ENCODE measurements at places on chromosomes 5 and 9. TPM values are rescaled to one million over a fixed set of nuclear protein-coding genes. Genes with fewer than 3 reads are reported as not detected.

GRCh38 chr5:180988016-180988415, 630 bp upstream of the BTNL3 start:
- DNase-seq, result no peak
- H3K36me3 ChIP-seq, result no peaks in the 10 kb centered on the region
- no peak overlapping the region for H3K27ac ChIP-seq
- peaks cover 25% of the 10 kb centered on the region for H3K27me3 ChIP-seq
- H3K4me3 ChIP-seq, result no peak overlapping the region

DNA sequence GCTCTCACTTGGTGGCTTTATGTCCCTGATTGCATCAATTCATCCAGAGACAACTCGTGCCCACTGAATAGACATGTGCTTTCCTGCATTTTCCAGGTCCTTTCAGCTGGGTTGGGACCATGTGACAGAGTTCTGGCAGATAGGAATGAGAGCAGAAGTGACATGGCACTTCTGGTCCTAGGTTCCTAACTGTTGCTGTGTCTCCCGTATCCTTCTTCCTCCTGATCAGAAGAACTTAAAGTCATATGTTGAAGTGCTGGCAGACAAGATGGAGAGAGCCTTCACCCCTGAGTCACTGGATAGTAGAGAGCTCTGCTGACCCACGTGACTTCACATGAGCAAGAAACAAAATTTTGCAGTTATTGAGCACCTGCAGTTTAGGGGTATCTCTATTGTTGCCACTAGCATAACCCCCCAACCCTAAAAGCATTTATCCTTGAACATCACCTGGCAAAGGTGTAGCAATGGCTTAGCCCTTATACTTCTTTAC, 80.0 kb downstream of the NREP start:
- H3K27ac ChIP-seq, result no peak overlapping the region
- no peaks in the 10 kb centered on the region for H3K36me3 ChIP-seq
- no peak for DNase-seq
- H3K27me3 ChIP-seq, result peaks cover 10% of the 10 kb centered on the region

- no peaks in the 10 kb centered on the region for H3K4me1 ChIP-seq
- no peak for DNase-seq
- H3K27ac ChIP-seq, result no peak overlapping the region
- H3K36me3 ChIP-seq, result no peaks in the 10 kb centered on the region
Observed at GRCh38 chr5:158224253-158224652, 365.3 kb upstream of the CLINT1 start.

- no peak overlapping the region for H3K27ac ChIP-seq
- no peaks in the 10 kb centered on the region for H3K4me1 ChIP-seq
- H3K4me3 ChIP-seq, result no peak overlapping the region
- DNase-seq, result no peak
Observed at GRCh38 chr5:143495110-143495509, 91.6 kb upstream of the NR3C1 start.

DNA sequence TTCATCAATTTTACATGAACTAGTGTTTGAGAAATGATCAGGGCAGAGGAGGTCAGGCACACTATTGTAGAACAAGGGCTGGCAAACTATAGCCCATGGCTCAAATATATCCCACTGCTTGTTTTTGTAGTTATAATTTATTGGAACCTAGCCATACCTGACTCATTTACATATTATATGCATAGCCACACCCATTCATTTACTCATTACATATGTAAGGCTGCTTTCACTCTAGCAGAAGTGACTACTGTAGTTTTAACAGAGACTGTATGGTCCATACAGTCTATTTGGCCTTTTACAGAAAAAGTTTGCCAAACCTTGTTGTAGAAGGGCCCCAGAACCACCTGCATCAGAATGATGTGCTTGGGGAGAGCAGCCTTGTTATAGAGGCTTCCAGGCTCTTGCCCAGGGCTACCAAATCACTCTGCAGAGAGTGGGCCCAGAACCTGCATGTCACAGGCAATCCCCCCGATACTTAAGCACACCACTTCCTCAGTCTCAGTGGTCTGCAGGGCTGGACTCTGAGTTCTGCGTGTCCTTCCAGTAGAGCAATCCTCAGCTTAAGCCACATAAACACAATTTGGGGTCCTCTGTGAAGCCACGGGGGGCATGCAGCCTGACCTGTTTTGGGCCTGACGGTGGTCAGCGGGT, 6.7 kb downstream of the ANKS6 start:
- H3K4me1 ChIP-seq, result peaks cover 12% of the 10 kb centered on the region
- no peak overlapping the region for H3K4me3 ChIP-seq
- no peaks in the 10 kb centered on the region for H3K27me3 ChIP-seq
- no peaks in the 10 kb centered on the region for H3K36me3 ChIP-seq
- H3K27ac ChIP-seq, result no peak overlapping the region

The TAS2R1 gene
- total RNA-seq, result not detected

DNA sequence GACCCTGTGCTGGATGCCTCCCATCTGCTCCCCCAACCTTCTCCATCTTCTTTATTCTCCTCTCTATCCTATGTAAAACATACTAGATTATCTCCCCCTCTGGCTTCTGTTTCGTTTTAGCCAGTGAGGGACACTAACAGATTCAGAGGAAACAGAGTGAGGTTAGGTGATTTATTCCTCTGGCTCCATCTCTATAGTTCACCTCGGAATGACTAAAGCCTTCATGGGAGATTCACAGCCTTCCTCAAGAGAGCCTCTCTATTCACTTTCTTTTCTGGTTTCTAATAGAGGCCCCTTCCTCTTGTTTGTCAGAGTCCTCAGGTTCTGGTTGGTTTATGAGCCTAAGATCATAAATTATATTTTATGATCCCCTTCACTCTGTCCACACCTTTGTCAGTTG, 633.1 kb upstream of the TYRP1 start:
- no peak overlapping the region for H3K27ac ChIP-seq
- no peaks in the 10 kb centered on the region for H3K27me3 ChIP-seq
- no peaks in the 10 kb centered on the region for H3K36me3 ChIP-seq

DNA sequence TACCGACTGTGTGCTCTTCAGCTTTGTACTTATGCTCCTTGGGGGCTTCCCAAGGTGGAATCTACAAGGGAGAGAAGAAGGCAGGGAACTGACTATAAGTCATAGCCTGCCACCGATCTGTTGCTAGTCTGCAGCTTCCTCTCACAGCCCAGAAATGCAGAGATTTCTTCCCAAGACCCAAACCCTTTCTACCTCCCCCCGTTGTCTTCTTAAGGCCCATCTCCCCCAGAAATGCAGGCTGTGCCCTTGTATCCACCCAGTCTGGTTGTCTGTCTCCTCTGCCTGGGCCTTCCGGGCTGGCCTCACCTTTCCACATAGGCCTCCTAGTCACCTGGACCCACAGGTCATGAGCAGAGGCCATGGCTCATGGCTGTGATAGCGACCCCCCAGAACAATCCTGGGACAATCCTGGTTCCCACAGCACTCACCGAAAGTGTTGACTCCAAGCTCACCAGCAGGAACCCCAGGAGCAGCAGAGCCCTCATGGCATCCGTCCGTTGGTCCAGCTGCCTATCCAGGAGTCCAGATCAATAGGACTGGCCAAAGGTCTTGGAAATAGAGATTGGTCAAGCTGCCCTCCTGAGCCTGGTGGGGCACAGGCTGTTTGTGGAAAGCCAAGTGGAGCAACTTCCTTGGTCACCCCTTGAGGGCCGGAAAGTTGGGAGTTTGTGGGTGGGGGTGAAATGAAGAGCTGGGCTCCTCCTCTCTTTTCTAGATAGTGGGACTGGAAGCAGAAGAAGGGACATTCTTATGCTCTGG, at the start of gene F12:
F12 (minus strand) TSS at position 522 of the 759 bp plus-strand sequence; CDS start at position 485, 37 bp downstream.
- H3K27me3 ChIP-seq, result peaks cover 6% of the 10 kb centered on the region
- peaks cover 48% of the 10 kb centered on the region for H3K4me1 ChIP-seq
- no peak within 1 kb of the TSS for H3K4me3 ChIP-seq
- no peaks in the 10 kb centered on the region for H3K36me3 ChIP-seq
- H3K27ac ChIP-seq, result no peak within 1 kb of the TSS

DNA sequence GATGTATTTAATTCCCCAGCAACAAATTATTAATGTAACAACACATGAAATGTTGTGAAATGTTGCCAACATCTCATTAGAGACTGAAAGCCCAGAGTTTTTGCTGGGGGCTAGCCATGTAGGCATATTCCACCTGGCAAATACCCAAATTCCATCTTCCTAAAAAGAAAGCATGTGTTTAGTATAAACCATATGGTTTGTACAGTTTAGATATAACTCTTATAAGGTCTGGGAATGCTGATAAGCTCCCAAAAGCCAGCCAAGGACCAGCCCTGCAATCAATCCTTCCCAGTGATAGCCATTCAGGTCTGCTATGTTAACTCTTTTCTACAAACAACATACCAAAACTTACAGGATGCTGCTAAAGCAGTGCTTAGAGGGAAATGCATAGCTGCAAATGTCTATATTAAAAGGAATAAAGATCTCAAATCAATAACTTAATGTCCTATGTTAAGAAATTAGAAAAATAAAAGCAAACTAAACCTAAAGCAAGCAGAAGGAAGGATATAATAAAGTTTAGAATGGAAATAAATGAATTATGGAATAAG, 158.9 kb downstream of the AUH start:
- DNase-seq, result no peak
- H3K27me3 ChIP-seq, result no peaks in the 10 kb centered on the region
- no peak overlapping the region for H3K4me3 ChIP-seq
- peaks cover 50% of the 10 kb centered on the region for H3K36me3 ChIP-seq

The TICAM2 gene
- 1.4 TPM for total RNA-seq

DNA sequence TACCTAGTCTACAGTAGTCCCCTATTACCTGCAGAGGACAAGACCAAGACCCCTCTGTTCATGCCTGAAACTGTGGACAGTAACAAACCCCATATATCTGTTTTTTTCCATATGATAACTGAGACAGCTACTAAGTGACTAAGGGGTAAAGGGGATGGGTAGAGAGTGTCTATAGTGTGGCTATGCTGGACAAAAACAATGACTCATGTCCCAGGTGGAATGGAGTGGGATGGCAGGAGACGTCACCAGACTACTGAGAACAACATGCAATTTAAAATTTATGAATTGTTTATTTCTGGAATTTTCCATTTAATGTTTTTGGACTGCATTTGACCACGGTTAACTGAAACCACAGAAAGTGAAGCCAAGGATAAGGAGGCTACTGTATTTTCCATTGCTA, 171.8 kb downstream of the AGTPBP1 start:
- H3K4me3 ChIP-seq, result no peak overlapping the region
- H3K36me3 ChIP-seq, result peaks cover 20% of the 10 kb centered on the region
- no peaks in the 10 kb centered on the region for H3K27me3 ChIP-seq

DNA sequence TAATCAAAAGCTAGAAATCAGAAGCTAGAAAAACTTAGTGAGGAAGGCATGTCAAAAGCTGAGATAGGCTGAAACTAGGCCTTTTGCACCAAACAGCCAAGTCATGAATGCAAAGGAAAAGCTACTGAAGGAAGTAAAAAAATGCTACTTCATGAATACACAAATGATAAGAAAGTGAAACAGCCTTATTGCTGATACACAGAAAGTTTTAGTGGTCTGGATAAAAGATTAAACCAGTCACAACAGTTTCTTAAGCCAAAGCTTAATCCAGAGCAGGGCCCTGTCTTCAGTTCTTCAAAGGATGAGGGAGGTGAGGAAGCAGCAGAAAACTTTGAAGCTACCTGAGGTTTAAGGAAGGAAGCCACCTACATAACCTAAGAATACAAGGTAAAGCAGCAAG, 102.5 kb upstream of the SH3GL2 start:
- DNase-seq, result no peak
- no peaks in the 10 kb centered on the region for H3K27me3 ChIP-seq
- no peaks in the 10 kb centered on the region for H3K4me1 ChIP-seq
- no peak overlapping the region for H3K27ac ChIP-seq

- no peaks in the 10 kb centered on the region for H3K36me3 ChIP-seq
- no peak overlapping the region for H3K4me3 ChIP-seq
- H3K27me3 ChIP-seq, result peaks cover 29% of the 10 kb centered on the region
- no peak for DNase-seq
- H3K27ac ChIP-seq, result no peak overlapping the region
Observed at GRCh38 chr5:124733329-124733650, 13.1 kb downstream of the ZNF608 start.

DNA sequence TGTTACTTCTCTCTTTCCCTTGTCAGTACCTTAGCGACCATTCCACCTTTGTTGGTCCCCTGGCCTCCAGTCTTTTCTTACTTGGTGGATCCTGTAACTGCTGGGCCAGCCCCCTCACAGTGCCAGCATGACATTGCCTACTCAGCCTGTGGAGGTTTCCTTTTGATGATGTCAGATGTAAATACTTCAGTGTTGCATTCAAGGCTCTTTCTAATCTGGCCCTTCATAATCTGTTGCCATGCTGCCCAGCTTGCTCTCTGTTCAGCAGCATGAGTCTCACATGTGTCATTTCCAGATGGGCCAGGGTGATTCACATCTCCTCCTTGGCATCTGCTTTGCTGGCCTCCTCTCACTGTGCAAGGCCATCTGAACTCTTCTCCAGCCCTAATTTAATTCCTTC, 57.1 kb downstream of the MAST4 start:
- no peak for DNase-seq
- H3K4me3 ChIP-seq, result no peak overlapping the region
- H3K27me3 ChIP-seq, result peaks cover 6% of the 10 kb centered on the region

DNA sequence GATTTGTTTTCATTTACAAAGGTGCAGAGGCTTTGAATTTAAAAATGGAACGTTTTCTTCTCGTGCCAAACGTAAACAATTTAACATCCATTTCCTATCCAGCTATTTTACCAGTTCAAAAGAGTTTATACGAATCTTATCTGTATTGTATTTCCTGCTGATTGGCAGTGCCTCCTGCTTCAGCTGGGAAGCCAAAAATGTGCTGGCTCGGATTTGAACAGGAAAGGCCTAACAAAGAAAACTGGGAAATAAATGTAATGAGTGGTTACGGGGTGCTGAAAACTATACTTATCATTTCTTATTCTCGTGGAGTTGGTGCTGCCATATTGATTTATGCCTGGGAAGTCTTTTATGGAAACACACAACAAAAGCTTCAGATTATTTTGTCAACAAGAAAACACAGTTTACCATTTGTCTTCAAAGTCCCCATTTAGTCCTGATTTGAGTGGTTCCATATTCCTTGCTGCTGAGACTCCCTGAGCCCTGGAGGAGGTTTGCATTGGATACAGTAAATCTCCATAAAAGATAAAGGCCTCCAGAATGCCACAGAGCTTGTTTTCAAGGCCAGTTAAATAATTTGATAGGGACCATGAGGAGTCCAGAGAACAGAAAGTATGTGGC, 507.4 kb downstream of the RASEF start:
- H3K27ac ChIP-seq, result no peak overlapping the region
- no peaks in the 10 kb centered on the region for H3K36me3 ChIP-seq
- H3K4me1 ChIP-seq, result no peaks in the 10 kb centered on the region
- no peaks in the 10 kb centered on the region for H3K27me3 ChIP-seq

The SLC6A18 gene
- total RNA-seq, result not detected

- H3K27ac ChIP-seq, result no peak overlapping the region
- no peaks in the 10 kb centered on the region for H3K36me3 ChIP-seq
- H3K4me1 ChIP-seq, result no peaks in the 10 kb centered on the region
- no peak for DNase-seq
- no peak overlapping the region for H3K4me3 ChIP-seq
Observed at GRCh38 chr5:4777435-4777834, 362.7 kb upstream of the ADAMTS16 start.

Data from activated CD4-positive, alpha-beta T cell treated with anti-CD3 and anti-CD28 coated beads, Interleukin-2, amount 10 ng/mL, durations not matched to agents 7 days and 5 days (primary cell).